ENCODE measurements at places on chromosomes 1 and 21. TPM values are rescaled to one million over a fixed set of nuclear protein-coding genes. Genes with fewer than 3 reads are reported as not detected.
A peak's percentile ranks its signal among the peaks of the same experiment; 100 is the strongest.

- peak; percentile 93 for DNase-seq
Observed at GRCh38 chr1:69312055-69312732, 255.5 kb upstream of the LRRC7 start.

DNA sequence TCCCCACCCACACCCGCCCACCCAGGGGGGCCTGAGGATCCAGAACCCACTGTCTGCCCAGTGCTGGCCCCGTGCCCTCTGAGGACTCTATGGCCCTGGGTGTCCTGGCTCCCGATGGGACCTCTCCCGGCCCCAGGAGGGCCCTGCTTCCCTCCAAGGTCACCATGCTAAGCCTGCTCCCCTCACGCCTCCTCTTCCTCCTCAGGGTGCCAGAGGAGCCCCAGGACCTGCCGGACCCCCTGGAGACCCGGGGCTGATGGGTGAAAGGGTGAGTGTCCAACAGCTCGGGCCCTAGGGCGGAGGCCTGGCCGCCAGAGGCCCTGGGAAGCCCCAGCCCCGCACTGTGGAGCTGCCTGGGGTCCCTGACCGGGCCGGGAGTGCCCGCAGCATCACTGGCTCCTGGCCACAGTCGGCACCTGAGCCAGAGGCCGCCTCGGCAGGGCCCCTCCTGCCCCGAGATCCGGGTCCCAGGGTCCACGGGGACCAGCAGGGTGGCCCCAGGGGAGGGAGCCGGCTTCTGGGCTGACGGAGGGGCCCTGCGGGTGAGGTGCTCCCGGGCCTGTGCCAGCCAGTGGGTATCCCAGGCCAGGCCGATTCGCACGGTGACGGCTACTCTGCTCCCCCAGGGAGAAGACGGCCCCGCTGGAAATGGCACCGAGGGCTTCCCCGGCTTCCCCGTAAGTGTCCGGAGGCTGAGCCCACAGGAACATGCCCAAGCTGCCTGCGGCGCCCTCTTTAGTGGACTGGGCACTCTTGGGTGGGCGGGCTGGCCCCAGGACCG, 16.1 kb downstream of the COL6A1 start:
- peak; percentile 42 for DNase-seq

DNA sequence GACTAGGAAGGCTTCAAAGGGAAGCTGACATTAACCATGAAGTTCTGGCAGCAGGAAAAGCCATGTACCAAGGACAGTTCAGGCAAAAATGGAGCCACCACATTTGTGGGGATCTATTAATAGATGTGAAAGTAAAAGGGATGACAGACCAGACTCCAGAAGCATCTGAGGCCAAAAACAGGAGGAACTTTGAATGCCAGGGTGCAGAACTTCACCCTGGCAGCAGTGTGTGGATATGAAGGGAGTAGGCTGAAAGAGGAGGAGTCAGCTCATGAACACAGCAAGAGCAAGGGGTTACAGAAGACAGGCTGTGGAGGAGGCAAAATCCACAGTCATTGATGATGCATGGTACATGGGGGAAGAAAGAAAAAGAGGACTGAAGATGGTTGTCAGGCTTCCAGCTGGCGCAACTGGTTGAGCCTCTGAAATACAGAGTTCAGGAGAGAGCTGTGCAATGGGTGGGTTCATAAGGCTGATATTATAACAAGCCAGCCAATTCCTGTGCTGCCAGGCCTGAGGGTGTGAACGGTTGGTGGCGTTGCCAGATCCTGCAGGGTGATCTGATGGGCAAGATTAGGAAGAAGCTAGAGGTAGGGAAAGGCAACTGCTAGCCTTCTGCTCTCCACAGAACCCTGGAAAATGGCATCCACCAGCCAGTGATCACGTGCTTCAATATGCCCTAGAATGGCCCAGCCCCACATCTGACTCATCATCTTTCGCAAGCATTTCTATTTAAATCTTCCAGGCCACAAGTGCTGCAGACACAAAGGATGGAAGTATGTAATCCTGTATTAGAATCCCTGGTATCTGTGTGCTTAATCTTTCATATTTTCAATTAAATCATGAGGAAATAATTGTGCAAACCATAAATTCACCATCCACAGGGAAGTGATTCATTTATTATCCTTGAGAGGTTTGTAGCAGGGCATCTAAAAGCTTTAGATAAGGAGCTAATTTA, 81.9 kb downstream of the SLC25A24 start:
- no peak for DNase-seq

GRCh38 chr21:17402937-17403336, 109.9 kb upstream of the CXADR start:
- no peak for DNase-seq

DNA sequence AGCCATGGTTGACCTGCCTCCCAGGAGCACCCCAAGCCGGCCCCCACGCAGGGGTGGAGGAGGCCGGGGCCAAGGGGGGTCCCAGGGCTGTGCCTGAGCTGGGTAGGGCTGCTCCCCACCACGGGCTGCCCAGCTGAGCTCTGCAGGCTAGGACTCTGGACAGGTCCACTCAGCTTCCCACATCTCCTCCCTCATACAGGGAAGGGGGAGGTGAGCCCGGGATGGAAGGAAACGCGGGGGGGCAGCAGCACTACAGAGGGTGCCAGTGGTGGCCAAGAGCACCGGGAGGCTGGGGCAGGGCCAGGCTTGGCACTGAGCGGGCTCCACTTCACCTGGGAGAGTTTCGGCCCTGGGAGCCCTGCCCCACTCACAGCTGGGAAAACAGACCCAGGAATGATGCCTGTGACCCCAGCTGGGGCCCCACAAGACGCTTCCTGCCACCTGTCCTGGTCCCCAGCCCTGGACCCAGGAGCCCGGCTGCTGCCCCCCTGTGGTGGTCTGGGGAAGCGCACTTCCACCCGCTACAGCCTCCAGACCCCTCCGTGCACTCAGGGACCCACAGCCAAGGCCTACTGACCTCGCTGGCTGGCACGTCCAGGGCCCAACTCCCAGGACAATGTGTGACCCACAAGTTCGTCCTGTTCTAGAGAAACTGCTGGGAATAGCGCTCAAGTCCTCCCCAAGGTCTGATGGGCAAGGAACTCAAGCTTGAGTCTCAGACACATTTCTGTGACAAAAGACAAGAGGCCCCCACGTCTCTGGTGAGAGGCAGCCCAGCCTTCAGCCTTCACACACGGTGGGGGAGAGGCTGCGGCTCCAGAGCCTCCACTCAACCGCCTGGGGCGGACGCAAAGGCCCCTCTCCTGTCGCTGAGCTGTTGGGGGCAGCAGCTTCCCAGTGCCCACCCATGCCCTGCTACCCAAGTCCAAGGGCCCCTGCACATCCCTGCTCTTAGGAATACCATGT, 3.0 kb downstream of the AURKAIP1 start:
- DNase-seq, result peak; percentile 95

DNA sequence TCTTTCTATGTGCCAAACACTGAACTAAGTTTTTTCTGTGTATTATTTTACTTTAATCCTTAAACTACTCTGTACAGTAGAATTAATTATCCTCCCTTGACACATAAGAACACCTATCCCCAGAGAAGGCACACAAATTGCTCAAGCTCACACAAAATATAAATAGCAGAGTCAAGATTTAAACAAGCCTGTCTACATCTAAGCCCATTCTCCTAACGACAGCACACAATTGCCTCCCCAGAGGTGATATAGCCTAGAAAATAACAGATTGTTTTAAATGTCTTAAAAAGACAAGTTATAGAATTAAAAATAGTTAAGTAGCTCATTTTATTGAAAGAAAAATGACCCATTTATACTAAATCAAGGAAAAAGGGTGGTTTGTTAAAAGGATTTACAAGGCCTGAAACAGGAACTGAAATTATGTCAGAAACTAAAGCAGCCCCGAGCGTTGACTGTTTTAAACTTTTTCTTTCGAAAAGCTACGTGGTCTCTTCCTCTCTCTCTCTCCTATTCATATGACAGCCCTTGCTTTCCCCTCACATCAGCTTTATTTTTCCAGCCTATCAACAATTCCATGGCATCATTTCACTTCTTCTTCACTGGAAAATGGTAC, 30.5 kb downstream of the TNFSF18 start:
- no peak for DNase-seq

- no peak for DNase-seq
Observed at GRCh38 chr1:101683561-101683960, 313.2 kb downstream of the OLFM3 start.

DNA sequence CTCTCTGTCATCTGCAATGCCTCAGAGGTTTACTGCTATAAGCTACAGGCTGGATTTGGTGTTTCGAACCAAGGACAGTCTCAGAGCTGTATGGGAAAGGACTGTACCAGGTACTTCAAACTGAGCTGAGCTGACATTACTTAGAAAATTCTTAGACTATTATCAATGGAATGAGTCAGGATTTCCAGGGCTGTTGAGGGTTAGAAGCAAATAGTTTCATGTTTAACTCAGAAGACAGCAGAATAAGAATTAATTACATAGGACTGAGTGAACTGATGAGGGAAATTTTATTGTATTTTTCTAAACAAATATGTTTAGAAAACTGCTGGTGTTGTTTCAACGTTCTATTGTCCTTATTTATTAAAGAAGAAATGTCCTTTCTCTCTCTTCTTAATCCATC, 74.3 kb upstream of the CAPZB start:
- no peak for DNase-seq

DNA sequence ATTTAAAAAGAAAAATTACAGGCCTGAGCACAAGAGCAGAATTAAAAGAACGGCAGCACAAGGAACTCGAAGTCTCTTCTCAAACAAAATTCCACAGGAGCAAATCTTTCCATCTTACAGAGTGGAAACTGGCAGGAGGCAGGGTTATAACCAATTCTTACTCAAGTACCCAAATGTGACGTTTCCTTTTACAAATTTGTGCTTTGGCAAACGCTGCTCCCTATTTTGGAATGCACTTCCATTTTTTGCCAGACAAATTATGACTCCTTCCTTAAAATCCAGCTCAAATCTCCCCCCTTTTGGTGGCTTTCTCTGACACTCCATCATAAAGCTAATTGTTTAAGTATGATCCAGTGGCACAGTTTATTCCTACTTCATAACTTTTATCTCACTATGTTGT, 7.8 kb downstream of the ERI3 start:
- DNase-seq, result no peak

- DNase-seq, result no peak
Observed at GRCh38 chr1:3660704-3661103, 8.4 kb downstream of the TP73 start.

GRCh38 chr1:227794817-227795192, 20.7 kb upstream of the PRSS38 start:
- DNase-seq, result peak; percentile 50

GRCh38 chr1:241857131-241857530, 9.1 kb downstream of the EXO1 start:
- no peak for DNase-seq

- no peak for DNase-seq
Observed at GRCh38 chr1:176717066-176717750, 254.2 kb downstream of the PAPPA2 start.

DNA sequence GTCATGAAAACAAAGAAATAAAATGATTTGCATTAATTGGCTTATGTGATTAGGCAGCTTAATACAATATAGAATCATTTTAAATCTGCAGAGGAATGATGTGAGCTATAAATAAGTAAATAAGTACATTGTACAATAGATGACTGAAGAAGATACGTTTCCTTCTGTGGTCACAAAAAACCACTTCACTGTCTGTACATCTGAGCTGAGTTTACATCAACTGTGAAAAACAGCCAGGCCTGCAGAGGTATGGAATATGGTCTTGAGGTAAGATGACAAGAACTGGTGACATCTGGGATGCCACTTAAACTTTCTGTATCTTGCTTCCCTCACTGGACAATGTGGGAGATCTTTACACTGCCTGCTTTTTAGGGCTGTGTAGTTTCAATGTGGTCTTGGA, 130.0 kb upstream of the BEND5 start:
- DNase-seq, result no peak

GRCh38 chr21:40041446-40041845, 174.2 kb downstream of the PCP4 start:
- DNase-seq, result no peak

- DNase-seq, result no peak
Observed at GRCh38 chr1:219782311-219782710, 146.0 kb downstream of the SLC30A10 start.

DNA sequence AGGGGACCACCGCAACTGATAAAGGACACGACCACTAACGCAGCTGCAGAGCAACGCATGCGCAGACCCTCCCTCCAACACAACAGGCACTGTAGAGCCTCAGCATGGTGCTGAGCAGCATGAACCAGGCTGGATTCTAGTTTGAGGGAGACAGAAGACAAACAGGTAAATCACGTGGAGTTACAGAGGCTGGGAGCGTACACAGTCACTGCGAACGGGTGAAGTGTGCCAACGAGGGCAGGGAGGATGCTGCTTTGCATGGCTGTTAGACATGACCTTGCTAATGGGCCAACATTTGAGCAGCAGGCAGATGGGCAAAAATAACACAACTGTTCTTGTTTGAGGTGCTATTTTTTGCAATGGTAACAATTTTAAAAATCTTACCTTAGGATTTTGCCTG, 55.2 kb upstream of the NADK start:
- no peak for DNase-seq

The GREM2 gene
- 7.8 TPM for total RNA-seq

The TMPRSS3 gene
- not detected for total RNA-seq

The TFAP2E gene
- total RNA-seq, result 0.66 TPM

The C1orf185 gene
- total RNA-seq, result not detected

The SPRR2F gene
- not detected for total RNA-seq

The WNT2B gene
- total RNA-seq, result 0.57 TPM

The C1orf94 gene
- total RNA-seq, result 0.15 TPM

The APOBEC4 gene
- total RNA-seq, result not detected

The OR2L2 gene
- total RNA-seq, result not detected

The TCHHL1 gene
- not detected for total RNA-seq

The FMO2 gene
- total RNA-seq, result not detected

Data from endodermal cell (in vitro differentiated cells).